Heart right ventricle (tissue), 16 donors: ENCODE measurements at places on chromosomes 16 and 17. TPM values are rescaled to one million over a fixed set of nuclear protein-coding genes. Genes with fewer than 3 reads are reported as not detected.

PRR35 gene
- not detected for total RNA-seq

GRCh38 chr17:14712611-14713021 is 411.7 kb downstream of the HS3ST3B1 start:
- no peak for DNase-seq

DNA sequence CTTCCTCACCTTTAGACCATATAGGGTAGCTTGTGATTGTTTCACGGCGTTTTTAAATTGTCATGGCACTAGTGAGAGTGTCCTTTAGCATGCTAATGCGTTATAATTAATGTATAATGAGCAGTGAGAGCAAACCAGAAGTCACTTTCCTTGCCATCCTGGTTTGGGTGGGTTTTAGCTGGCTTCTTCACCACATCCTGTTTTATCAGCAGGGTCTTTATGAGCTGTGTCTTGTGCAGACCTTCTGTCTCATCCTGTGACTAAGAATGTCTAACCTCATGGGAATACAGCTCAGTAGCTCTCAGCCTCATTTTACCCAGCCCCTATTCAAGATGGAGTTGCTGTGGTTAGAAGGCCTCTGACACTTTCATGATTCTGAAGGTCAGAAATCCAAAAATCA is 370.9 kb upstream of the RBFOX1 start:
- DNase-seq, result no peak

GRCh38 chr16:19329932-19330331 is 44.4 kb downstream of the CLEC19A start:
- no peak for DNase-seq

DNA sequence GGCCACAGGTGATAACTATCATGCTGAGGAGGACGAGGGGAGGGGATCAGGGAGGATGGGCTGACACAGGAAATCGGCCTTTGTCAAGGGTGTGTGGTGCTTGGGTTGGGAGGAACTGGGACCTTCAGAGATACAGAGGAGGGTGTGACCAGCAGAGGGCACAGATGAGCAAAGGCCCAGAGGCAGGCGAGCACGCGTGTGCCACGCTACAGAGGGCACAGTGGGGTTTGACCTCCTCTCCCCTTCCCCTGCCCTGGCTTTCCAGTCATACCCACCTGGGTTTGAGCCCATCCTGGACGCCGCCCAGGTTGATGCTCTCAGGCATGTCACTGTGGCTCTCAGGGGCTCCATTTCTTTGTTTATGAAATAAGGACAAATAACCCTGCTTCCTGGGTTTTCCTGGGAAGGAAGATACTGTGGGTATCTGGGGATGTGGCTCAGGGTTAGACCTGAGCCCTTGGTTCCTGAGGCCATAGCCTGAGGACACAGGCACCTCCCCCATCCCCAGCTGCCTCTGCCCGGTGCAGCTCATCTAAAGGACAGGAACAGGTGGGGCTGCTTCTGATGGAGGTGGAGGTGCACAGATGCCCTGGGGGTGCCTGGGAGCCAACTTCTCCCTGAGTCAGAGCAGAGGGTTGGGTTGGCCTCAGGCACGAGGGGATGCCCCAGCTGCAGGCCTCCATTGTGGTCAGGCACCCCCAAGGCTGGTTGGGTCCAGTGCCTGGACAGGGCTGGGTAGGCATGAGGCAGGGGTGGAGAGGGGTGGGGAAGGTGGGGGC is 51.8 kb downstream of the BEAN1 start:
- peak; percentile 75 for DNase-seq

DNA sequence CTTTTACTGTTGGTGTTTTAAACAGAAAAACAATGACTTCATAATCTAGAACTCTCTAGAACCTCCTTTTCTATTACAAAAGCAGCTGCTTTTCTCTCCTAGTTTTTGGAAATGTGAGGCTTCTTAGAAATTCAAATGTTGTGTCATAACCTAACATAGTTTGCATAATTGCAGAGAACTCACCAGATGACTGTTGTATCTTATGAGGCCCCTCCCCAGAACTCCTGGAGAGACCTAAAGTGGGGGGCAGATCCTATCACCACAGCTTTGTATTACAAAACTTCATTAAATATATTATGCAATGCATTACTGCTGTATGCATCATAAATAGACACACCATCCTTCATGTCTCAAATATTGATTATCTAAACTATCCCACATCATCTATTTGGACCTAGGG is 538.7 kb upstream of the HSBP1 start:
- no peak for DNase-seq

NETO2 gene
- total RNA-seq, result 1.3 TPM

DNA sequence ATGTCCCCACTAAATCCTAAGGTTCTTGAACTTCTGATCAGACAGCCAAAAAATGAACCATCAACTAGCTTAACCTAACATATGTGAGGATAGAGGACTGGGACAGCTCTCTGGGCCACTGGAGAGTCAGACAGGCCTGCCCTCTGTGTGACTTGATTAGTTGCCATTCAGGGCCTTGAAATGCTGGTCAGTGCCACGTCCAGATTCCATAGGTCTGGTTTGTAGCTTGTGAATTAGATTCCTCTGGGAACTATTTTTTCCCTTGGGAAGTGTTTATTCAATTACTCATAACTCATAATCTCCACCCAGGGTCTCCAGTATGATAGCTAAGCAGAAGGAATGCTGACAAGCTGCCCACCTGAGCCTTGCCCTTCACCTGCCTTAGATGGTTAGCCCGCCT is 48.2 kb downstream of the IGF2BP1 start:
- DNase-seq, result no peak

- no peak for DNase-seq
Measured at GRCh38 chr16:87954361-87954760, 3.1 kb downstream of the BANP start.

- DNase-seq, result no peak
Measured at GRCh38 chr17:81517339-81518112, 4.9 kb upstream of the ACTG1 start.

DNA sequence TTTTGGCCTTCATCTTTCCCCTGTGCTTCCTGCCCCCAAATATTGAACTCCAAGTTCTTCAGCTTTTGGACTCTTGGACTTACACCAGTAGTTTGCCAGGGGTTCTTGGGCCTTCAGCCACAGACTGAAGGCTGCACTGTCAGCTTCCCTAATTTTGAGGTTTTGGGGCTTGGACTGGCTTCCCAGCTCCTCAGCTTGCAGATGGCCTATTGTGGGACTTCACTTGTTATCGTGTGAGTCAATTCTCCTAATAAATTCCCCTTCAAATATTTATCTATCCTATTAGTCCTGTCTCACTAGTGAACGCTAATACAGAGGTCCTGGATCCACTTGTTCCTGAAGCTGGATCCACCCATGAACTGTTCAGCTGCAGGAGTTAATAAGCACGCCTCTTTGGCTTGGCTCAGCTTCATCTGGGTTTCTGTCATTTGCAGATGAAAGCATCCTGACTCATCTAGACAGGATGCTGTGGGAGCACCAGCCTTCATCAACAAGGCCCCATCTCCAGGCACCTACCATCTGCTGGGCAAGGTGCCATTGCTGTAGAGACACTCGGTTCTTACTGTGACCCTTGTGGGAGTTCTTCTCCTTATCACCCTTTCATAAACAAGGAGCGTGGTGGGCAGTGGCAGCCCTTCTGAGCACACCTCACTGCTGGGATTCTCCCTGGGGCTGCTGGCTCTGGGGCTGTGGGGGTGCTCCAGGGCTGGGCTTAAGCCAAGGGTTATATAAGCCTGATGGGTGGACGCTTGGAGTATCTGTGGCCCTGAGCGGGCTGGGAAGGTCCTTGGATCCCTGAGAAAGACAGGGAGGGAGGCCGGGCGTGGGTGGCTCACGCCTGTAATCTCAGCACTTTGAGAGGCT is 23.1 kb downstream of the LAT start:
- DNase-seq, result no peak

DNA sequence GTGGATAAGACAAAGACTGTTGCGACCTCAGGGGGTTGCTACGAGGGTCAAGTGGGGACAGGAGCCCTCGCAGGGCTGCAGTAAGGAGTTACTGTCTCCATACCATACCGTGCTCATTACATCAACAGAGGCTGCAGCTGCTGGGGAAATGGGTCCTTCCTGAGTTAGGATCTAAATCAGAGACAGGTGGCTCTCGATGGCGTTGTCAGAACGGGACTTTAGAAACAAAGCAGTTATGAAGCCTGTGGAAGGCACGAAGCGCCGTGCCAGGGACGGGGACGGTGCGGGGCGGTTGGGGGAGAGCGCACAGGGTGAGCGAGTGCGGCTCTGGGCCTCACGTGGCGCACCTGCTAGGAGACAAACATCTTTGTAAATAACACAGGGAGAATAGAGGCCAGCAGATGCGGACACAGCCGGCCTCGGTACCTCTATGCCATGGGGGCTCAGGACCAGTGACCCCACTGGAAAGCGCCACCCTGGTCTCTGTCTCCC is 34.4 kb downstream of the ZCCHC14 start:
- no peak for DNase-seq

DNA sequence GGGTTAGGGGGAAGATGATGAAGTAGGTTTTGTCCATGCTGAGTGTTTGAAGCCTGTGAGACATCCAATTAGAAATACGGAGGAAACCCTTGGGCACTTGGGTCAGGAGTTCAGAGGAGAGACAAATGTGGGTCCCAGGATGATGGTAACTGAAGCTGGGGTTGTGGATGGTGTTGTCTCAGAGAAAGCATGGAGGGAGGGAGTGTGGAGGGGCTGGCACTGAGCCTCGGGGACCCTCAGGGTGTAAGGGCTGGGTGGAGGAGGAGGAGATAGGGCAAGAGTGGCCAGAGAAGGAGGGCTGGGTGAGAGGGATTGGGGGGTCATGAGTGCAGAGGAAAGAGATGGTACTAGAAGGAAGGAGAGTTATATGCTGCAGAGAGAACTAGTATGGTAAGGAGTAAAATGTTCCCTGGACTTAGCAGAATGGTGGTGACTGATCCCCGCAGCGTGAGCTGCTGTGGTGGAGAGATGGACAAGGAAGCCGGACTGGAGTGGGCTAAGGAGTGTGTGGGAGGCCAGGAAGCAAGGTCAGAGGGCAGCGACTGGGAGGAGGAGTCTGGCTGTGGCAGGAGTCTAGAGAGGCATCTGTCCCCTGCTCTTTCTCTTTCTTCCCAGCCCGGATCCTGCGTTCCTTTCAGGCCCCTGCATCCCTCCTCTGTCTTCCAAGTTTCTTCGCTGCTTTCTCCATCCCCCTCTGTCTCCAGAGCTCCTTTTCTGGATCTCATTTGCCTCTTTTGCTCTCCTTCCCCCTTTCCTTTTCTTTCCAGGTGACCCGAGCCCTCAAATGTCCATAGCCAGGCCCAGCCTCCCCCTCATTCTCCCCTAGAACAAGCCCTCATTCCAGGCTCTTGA is 3.9 kb upstream of the COL1A1 start:
- peak; percentile 60 for DNase-seq

MYH3 gene
- 0.23 TPM for total RNA-seq

GRCh38 chr17:50426814-50427787 is 1.1 kb downstream of the ACSF2 start:
- no peak for DNase-seq

GRCh38 chr17:29905086-29905878 is 24.7 kb downstream of the SSH2 start:
- no peak for DNase-seq

DNA sequence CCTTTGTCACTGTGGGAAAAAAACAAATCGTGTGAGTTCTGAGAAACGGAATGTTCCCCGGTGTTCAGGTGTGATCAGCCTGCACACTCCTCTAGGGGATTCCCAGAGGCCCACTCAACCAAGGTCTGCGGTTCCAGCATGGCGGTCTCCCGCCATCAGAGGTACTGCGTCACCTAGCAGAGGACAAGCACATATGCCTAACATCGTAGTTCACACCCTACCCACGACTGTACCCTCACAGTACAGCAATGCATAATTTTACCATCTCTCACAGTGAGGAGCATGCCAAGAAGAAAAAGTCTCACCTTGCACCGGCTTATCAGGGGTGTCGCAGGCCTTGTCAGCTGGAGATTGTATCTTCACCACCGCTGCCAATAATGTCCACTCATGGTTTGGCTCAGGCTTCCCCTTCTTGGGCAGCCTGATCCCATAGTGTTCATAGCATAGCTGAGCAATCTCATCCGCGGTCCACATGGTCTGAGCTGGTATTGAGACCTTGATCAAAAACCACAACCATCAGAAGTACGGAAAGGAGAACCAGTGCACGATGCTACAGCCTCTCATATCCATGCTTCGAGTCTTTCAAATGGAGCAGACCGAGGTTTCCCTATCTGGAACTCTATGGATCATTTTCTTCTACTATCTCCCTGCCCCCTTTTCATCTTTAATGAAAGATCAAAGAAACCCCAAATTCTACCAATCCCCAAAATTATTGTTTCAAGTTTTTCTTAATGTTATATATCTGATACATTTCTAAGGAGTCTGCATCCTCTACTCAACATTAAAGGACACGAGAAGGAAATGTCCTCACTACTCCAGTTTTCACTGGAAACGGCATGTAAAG is 2.5 kb downstream of the ADAT1 start:
- no peak for DNase-seq

TNK1 gene
- total RNA-seq, result 1.9 TPM

HBQ1 gene
- not detected for total RNA-seq

DNA sequence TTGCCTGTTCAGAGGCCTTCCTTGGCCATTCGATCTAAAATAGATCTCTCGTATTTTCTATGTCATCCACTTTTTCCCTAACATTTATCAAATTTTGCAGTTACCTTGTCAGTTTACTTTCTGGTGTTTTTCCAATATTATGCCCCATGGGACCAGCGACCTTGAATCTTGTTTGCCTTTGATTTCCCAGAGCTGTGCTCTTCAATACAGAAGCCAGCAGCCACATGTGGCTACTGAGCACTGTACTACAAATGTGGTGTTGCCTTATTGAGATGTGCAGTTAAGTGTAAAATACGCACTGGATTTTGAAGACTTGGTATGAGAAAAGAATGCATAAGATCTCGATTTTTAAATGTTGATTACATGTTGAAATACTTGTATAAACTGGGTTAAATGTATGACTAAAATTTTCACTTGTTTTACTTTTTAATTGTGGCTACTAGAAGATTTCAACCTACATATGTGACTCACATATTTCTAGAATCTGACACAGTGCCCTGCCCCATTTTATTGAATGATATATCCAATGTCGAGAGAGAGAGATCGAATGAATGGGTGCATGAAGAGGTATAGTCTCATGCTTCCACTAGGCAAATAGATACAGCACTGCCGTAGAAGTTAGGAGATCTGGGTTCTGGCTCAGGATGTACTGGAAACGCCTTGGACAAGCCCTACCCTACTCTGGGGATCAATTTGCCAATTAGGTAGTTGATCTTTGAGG is 824 bp upstream of the PSME3 start:
- DNase-seq, result no peak
